Posterior cingulate gyrus (tissue), 11 donors: ENCODE measurements at places on chromosomes 4 and X.

GRCh38 chrX:101787934-101788333 lies 128.3 kb upstream of the ARMCX2 start:
- DNase-seq = no peak

GRCh38 chr4:88535090-88535755 lies 11.6 kb upstream of the PYURF start:
- no peak for DNase-seq

GRCh38 chr4:58962424-58962823 lies 1852.2 kb upstream of the IGFBP7 start:
- no peak for DNase-seq

- no peak for DNase-seq
Measured at GRCh38 chrX:43853225-43853828, 28.9 kb downstream of the MAOB start.

GRCh38 chr4:94519925-94520789 lies 68.4 kb downstream of the PDLIM5 start:
- DNase-seq = no peak

DNA sequence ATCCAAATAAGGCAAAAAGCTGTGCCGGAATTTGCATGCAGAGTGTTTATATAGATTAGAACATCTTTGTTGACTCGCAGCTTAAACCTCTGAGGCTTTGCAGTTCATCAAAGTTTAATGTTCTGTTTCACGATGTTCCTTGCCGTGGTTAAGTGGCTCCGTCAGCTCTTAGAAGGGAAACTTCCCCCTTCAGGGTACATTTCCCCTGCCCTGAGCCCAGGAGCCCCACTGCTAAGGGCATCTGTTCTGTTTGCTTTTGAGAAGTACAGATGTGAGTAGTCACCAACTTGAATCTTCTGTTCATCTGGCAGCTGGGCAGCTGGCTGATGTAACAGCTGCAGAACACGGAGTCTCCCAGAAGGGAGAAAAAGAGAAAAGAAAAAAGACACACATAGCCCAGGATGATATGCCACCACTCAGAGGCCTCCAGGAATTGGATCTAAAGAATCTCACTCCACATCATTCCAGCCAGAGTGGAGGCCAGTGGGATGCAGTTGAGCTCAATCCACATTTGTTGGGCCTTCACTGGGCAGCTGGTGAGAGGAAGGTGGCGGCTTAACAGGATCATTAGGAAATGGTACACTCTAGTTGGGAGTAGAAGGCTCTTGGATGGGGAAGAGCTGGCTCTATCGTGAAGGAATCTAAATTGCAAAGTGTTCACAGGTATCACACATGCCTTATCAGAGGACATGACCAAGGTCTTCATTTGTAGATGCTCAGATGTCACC lies 178.7 kb upstream of the RBPJ start:
- peak; percentile 12 for DNase-seq

DNA sequence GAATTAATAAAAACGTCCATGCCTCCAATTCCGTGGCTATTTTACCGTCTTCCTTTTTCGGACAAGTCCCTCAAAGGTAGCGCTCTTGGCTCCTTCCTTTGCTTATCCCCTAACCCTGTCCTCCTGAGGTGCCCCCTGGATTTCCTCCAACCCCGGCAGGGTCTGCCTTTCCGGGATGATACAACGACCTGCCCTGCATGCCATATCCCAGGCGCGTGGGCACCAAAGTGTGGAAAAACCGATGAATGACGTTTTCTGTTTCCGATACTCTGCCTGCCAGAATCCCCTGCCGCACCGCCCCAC lies 706 bp upstream of the CSTF2 start:
- no peak for DNase-seq

DNA sequence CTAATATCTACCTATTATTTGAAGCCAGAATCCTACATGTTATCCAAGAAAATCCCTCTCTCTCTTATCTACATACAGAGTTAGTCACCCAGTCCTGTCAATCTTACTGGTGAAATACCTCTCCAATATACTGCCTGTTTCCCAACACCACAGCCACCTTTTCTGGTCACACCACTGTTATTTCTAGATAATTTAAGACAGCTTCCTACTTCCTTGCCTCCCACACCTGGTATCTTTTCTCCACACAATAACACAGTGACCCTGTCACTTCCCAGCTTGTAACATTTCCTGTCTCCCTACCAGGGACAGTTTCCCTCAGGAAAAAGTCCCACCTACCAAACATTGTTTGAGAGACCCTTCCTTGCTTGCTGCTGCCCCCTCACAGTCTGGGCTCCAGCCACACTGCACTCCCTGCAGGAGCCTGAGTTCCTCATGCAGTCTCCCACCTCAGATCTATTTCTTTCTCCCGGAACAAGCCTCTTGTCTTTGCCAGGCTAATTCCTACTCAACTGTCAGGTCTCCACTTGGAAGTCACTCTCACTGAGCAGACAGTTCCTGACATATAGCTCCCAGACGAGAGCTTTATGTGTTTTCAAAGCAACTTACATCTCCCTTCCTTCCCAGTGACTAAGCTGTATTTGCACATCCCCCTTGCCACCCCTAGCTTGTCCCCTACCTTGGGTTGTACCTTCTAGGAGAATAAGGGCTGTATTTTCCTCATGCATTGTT lies 73.6 kb upstream of the QRFPR start:
- no peak for DNase-seq

- DNase-seq = no peak
Measured at GRCh38 chr4:165715211-165715610, 157.8 kb upstream of the TLL1 start.

GRCh38 chr4:142100941-142101340 lies 464.6 kb downstream of the IL15 start:
- no peak for DNase-seq

DNA sequence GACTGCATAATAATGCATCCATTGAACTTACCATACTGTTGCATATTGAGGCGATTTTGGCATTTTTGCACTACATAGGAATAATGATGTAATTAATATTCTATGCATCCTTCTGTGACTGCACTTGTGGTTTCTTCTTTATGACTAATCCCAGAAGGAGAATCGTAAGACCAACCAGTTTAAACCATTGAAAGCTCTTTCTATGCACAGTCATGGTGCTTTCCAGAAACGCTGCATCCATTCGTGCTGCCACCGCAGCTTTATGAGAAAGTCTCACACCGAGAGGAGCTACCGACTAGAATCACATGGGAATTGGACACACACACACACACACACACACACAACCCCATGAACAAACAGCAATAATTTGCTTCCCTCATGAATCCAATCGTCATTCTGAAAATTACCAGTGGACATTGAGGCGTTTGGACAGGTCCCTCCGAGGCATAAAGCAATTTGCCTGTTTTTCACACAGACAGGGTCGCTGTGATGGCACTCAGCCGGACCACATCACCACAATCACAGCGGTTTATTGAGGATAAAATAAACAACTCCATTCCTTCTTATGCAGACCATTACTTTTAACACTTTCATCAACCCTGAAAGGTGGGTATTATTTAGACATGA lies 64.2 kb downstream of the PACRGL start:
- DNase-seq = no peak

DNA sequence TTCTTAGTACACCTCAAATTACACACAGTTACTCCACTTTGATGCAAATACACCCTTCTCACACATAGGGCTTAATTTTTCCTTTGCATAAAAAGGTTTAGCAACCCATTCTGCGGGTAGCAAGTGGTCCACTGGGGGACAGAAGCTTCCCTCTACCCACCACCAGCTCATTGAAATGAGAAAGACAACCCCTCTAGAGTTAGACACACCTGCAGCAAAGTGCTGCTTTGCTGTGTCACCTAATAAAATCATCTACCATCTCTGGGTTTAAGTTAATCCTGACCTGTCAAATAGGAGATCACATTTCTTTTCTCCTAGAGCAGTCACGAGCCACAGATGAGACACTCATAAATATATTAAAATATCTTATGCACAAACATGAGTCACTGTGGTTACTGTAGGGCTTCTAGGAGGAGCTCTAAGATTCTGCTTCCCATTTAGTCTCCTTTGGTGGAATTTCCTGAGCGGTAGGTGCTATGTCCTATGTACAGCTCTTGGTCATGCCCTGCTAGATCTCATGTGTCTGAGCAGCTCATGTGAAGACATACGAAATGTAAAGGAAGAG lies 11.9 kb downstream of the BMX start:
- no peak for DNase-seq

DNA sequence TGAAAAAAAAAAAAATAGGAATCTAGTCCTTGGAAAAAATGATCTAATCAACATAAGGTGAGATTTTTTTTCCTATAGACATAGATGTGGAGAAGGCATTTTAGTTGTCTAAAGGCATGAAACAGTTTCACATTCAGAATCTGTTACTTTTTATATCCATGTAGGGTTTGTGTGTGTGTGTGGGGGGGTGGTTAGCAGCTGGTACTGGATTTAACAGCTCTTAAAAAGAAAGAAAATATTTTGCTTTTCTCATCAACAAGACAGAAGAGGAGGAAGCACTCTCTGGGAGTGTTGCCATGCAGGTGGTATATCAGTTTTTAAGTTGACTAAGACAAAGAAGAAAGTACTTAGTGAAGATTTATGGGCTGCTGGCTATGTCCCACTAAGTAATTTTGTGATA lies 122.3 kb downstream of the VCX3B start:
- no peak for DNase-seq
